ENCODE measurements at places on chromosomes 12 and 14.

DNA sequence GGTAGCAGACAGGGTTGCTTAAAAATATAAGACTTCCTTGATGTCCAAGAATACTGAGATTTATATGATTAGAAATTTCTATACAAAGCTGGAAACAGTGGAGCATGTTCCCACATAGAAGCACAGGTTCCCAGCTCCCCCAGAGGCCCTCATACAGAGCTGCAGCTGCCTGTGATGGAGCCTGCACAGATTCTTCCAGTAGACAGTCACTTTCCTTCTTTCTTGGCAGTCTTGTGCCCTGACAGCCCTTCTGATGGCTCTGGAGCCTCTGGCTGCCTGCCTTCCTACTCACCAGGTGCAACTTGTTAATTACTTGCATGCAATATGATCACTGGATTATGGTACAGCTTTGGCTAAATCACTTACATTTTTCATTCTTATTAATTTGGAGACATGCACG, 44.4 kb downstream of the BICD1 start:
- no peak for DNase-seq

DNA sequence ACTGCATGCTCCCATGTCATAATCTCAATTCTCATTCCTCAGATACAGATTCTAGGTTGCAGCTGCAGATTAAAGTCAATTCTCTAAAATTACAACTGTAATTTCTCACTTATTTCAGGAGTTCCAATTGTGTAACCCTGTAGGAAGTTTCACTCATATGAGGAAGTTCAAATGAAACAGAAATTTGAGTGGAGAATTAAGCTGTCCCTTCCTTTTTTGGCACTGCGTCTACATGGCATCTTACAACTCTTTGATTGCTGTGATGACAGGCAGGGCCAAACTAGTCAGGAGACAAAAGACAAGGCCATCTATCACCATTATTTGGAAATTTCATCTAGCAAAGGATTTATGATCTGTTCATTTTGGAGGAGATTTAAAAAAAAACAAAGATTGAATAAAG, 13.3 kb upstream of the GRIP1 start:
- no peak for DNase-seq

DNA sequence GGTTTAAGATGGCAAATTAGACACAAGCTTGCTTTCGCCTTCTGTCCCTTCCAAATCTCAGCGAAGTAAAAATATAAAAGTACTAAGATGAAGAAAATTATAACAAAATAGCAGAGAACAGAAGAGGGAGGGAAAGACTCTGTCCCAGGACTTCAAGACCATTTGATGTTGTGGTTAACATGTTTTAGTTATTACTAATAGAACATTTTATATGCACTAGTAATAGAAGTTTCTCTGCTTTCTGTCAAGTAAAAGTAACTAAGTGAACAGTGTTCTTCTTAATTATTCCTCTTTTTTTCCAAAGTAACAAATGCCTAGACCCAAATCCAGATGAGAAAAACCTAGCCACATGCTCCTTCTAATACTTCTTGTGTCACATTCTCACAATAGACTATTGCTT, 85.1 kb upstream of the DAAM1 start:
- peak; percentile 21 for DNase-seq

DNA sequence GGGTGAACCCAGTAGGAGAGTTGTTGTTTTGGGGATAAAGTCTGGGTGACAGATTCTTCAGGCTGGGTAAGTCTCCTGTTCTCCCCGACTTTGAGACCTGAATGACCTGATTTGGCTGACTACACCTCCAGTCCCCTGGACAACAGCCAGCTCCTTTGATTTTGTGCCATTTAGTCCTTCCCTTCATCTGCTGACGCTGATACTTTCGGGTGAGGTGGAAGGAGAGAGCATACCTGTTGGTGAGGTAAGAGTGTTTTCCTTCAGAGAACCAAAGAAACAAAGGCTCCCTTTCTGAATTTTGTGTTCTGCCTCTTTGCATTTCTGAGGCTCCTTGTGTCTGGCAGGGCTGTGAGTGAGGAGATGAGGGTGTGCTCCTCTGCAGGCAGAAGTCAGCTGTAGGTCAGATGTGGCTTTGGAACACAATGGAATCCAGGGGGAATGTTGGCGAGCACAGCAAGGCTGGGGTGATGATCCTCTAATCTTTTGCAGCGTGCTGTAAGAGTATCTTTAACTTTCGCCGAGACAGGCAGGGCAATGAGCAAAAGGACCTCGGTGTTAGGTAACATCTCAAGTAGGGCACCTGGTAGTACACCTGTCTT, 12.1 kb downstream of the ETV6 start:
- no peak for DNase-seq

GRCh38 chr14:70020352-70021170, 141.3 kb downstream of the SMOC1 start:
- DNase-seq = no peak

GRCh38 chr12:27747111-27747820, 32.8 kb upstream of the KLHL42 start:
- DNase-seq = no peak

- no peak for DNase-seq
These were observed 11.3 kb downstream of the PRKCH start for GRCh38 chr14:61332658-61333029.

DNA sequence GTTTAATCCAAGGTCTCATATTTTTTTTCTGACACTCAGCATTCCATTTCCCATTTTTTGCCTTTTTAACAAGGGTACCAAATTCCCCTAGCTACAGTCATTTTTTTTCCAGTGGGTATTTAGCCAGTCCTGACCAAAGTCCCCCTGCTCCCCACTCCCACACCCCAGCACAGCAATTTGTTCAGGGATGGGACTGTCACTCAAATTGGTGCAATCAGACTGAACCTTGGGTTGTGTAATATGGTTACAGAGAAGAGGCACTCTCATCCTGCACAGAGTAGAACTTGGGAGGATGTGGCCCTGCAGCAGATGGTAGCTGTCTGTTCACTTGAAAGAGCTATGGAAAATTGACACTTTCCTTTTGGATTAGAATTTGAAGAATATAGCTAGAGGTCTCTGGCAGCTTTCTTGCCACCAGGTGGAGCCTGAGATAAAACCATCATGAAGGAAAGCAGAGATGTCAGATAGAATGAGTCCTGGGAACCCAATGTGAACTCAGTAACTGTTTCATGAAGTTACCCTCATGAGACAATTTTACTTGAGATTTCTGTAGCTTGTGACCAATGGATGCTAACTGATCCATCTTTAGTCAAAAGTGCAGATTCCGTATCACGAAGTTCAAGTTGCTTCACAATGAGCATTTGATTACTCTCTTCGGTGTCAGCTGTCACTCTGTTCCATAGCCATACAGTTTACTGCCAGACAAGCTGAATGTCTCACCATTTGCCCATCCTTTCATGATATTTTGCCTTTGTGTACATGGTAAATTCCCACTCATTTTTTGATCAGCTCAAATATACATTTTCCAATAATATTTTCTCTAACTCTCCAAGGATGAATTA, 394.0 kb upstream of the SYT1 start:
- DNase-seq = peak; percentile 37

DNA sequence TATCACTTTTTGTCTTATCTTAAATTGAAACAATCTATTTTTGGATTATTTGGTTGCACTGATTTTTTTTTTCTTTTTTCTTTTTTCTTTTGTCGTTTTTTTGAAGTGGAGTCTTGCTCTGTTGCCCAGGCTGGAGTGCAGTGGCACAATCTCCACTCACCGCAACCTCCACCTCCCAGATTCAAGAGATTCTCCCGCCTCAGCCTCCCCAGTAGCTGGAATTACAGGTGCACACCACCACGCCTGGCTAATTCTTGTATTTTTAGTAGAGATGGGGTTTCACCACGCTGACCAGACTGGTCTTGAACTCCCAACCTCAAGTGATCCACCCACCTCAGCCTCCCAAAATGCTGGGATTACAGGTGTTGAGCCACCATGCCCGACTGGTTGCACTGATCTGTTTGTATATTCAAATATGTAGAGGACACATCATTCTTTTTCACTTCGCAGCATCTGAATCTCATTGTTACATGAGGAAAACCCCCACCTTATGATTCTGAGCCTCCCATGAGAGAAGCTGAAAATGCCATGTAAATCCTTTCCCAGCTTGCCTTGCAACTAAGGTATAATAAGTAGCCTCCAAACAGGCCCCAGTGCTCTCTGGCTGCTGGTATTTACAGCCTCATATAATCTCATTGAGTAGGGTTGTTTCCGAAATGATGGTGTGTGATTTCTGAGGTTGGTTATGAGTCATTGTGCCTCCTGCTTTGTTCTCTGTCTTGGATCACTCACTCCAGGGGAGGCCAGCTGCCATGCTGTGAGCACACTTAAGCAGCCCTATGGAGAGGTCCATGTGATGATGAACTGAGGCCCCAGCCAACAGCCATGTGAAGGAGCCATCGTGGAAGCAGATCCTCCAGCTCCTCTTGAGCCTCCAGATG, 5.2 kb upstream of the HSP90B1 start:
- DNase-seq = no peak

DNA sequence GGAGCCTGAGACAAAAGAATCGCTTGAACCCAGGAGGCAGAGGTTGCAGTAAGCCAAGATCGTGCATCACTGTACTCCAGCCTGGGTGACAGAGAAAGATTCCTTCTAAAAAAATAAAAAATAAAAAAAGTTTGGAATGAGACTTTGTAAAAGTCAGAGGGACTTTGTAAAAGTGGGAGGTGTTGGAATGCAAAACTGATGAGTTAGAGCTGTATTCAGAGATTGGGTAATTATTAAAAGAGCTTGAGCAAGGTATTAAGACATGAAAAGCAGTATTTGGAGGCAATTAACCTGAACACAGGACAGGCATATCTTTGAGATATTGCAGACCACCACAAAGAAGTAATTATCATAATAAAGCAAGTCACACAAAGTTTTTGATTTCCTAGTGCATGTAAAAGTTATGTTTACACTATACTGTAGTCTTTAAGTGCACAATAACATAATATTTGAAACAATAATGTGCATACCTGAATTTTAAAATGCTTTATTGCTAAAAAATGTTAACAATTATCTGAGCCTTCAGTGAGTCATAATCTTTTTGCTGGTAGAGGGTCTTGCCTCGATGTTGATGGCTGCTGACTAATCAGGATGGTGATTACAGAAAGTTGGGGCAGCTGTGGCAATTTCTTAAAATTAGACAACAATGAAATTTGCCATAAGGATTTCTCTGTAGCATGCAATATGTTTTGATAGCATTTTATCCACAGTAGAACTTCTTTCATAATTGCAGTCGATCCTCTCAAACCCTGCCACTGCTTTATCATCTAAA, 33.1 kb downstream of the PHLDA1 start:
- no peak for DNase-seq

GRCh38 chr14:24964591-24964990, 85.4 kb downstream of the STXBP6 start:
- DNase-seq = no peak

DNA sequence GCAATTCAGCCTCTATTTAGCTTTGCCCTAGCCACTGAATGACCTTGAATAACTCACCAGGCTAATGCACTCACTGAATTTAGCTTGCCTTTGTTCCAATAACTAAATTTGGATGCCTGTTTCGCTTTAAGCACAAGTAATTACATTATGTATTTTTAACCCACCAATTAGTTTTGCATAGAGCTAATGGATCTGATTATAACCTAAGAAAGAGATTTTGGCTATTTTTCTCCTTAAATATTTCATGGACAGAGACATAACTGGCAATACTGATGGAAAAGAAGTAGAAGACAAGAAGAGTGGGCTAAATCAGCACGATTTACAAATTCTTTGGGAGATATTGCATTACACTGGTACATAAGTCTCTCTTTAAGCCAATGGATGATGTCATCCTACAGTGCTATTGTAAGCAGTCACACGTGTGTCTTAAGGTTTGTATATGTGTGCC, 85.7 kb downstream of the AKAP6 start:
- DNase-seq = no peak

GRCh38 chr12:14454098-14454907, 88.8 kb downstream of the ATF7IP start:
- peak; percentile 9 for DNase-seq

- DNase-seq = no peak
These were observed 71.4 kb downstream of the AKAP6 start for GRCh38 chr14:32400480-32400879.

DNA sequence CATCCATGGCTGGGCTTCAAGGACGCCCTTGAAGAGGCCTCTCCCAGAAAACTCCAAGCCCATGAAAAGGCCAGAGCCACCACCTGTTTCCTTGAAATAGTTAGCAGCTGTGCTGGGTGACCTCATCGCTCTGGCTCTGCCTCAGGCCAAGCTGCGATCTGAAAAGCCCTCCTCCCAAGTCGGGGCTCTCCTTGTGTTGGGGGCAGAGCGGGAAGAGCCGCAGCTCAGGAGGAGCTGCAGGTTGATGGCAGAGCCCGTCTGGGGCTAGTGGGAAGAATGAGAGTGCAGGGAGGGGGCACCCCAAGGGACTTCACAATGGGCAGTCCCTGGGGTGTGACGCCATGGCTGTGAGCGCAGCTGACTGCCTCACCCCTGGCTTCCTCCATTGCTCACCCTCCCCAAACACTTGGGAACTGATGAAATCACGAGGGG, 50.0 kb upstream of the STON2 start:
- DNase-seq = no peak

GRCh38 chr14:95071649-95072280, 85.6 kb downstream of the DICER1 start:
- no peak for DNase-seq

DNA sequence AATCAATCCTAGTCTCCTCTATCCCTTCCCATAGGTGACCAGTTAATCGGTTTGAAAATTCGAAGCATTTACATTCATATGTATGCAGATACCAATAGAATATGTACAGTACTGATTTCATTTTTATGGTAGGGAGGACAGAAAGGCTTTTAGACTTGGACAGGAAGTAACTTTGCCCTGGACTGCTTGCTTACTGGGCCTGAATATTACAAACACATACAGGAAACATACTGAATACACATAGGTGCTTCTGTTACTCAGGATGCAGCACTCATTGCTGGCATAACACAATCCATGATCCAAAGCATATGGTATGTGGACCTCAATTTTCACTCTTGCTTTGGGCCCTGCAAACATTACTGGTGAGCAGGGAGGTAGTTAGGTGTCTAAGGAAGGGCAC, 71.1 kb downstream of the CATSPERB start:
- DNase-seq = no peak

GRCh38 chr14:23572524-23572828, 4.9 kb upstream of the AP1G2 start:
- DNase-seq = no peak

DNA sequence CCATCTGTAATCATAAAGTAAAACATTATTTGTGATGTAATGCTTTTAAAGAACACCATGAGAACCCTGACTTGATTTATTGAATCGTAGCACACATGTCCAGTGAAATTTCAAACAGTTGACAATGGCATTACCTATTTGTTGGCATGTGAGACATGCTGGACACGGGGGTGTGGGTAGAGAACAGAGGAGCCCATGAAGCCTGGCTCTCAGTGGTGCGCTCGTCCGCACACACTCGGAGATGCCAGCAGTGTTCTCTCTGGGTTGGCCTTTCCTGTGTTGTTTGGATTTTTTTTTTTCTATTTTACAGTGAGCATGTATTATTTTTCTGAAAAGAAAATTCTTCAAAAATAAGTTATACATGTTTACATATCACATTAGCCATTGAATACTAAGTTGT, 78.2 kb downstream of the PPP2R5C start:
- DNase-seq = no peak

Data from fibroblast of skin of left quadriceps (primary cell).